A172 (cell line): ENCODE measurements at places on chromosomes 16 and 17. TPM values are rescaled to one million over a fixed set of nuclear protein-coding genes. Genes with fewer than 3 reads are reported as not detected.

GRCh38 chr16:23784811-23785447 is 30.1 kb downstream of the CHP2 start:
- DNase-seq: peak; percentile 61

DNA sequence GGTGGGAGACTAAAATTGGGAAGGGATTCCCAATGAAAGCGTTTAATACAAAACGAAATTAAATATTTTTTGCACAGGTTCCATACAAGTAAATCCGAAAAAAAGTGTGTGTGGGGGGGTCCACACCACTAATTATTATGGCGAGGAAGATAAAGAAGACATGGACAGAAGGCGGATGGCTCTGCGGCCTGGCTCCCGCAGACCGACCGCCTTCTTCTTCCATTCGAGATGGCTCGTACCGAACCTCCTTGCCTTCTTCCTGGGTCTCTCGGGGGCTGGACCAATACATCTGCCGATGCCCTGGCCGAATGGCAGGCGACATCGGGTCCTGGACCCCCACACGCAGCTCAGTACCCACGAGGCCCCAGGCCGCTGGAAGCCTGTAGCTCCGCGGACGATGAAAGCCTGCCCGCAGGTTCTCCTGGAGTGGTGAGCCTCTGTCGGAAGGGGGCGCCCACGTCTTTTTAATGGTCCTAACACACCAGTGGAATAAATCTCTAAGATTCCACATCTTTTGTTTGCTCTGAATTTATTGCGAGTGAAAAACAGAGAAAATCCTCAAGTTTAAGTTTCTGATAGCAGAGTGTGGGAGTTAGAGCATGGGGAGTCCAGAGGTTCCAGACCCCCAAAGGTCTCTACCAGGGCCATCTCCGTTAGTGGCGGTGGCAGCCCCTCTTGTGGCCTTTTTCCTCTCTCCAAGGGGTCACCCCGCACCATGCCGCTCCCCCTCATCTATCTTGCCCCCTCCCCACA is 1.4 kb downstream of the PRAC2 start:
- peak; percentile 63 for DNase-seq

DNA sequence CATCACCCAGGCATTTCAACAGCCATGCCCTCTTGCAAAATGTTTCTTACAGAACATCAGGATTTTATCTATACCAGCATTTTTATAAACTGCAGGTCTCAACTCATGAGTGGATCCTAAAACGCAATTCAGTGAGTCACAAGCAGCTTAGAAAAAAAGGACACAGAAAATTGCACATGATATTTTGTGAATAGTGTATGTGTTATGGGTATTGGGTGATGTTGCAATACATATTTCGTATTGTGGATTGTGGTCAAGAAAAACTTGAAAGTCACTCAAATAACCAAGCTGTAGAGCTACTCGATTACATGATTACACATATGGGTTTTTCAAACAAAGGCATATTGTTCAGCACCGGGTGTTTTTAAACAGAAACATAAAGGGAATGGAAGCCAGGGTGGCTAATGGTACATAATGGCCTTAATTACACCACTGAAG is 1.4 kb downstream of the WIPI1 start:
- DNase-seq: no peak

ADAD2 gene
- not detected in 2 replicates for total RNA-seq

GRCh38 chr16:19914877-19915276 is 30.2 kb upstream of the GPRC5B start:
- DNase-seq: no peak

- peak; percentile 82 for DNase-seq
Observed at GRCh38 chr17:2215616-2216364, 87.8 kb downstream of the SMG6 start.

CA5A gene
- not detected in 2 replicates for total RNA-seq

DNA sequence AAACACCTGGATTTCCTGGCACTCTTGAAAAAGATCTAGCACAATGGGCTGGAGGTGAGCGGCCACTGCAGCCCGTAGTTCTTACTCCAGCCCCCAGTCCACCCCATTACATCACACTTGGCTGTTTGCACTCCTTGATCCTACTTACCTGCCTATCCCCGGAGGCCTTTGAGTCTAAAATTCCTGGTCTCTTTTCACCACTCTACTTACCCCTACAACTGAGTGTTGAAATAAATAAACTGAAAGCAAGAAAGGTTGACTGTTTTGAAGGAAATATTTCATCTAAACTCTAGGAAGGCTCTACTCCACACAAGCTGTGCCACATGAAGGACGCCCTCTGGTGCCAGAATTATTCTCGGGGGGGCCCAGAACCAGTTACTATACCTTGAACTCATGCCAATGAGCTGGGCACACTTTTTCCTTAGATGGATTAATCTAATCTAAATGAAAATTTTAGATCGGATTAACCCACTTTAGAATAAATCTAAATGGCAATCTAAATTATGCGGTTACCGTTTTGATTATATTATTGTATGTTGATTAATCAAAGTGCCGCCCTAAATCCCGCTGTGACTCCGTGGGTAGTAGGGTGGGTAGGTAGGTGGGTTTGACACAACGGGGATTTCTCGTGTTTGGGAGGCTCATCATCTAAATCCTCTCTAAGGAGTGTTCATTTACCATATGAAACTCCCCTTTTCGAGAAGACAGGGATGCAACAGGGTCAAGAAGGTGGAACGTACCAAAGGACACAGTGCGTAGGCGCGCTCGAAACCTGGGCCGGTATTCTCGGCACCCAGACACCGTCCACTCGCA is 651 bp upstream of the EIF1 start:
- DNase-seq: peak; percentile 73

GUCY2D gene
- not detected in 2 replicates for total RNA-seq

SSTR5 gene
- not detected in 2 replicates for total RNA-seq

- DNase-seq: no peak
Observed at GRCh38 chr17:71192039-71192555, 928.7 kb upstream of the SOX9 start.

DNA sequence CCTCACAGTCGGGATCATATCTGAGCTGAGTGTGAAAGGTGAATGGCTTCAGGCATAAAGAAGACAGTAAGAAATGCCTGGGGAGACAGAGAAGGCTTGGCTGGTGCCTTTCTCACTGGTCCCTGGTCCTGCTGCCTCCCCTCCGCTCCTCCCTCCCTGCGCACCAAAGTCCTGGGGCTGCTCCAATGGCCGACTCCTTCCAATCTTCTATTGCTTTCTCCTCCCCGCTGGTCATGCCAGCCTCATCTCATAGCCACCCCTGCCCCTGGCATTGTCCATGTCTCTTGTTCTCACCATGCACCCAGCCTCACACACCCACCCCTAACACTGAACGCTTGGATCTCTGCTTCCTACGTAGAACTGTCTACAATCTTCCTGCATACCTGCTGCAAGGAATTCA is 18.0 kb downstream of the TLE7 start:
- DNase-seq: no peak

DNA sequence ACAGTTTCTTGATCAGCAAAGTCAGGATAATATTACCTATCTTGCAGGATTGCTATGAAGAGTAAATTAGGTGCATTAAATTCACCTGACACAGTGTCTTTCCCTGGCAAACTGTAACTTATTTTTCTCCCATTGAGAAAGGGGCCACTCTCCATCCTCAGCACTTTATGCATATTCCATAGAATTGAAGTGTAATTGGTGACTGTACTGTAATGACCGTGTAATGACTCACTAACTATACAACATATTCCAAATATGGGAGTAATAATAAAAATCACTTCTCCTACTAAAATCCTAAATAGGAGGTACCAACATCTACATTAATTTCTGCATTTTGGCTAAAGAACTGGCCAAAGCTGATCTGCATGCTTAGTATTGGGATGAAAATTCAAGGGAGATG is 141.9 kb upstream of the NOG start:
- DNase-seq: no peak

- no peak for DNase-seq
Observed at GRCh38 chr17:57580055-57580739, 164.9 kb downstream of the CCDC182 start.

GRCh38 chr16:10642964-10643363 is 51.8 kb downstream of the TEKT5 start:
- no peak for DNase-seq

GRCh38 chr16:76389126-76389525 is 111.9 kb downstream of the CNTNAP4 start:
- no peak for DNase-seq

- no peak for DNase-seq
Observed at GRCh38 chr16:77195411-77195810, 3.8 kb upstream of the SYCE1L start.

SENP3 gene
- total RNA-seq: 162 and 170 TPM in 2 replicates

DNA sequence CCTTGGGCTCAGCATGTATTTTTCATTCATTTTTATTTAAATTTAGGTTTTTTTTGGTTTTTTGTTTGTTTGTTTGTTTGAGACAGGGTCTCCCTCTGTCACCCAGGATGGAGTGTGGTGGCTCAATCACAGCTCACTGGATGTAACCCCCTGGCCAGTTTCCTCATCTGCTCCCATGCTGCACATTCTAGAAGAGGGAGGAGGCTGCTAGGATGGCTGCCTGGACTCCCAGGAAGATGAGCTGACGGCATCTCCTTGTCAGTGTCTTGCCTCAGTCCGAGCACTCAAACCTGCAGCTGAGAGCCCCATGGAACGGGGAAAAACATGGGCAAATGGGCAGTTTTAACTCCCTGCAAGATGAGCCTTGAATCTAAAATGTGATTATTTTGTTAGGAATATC is 7.5 kb downstream of the MEAK7 start:
- no peak for DNase-seq

DNA sequence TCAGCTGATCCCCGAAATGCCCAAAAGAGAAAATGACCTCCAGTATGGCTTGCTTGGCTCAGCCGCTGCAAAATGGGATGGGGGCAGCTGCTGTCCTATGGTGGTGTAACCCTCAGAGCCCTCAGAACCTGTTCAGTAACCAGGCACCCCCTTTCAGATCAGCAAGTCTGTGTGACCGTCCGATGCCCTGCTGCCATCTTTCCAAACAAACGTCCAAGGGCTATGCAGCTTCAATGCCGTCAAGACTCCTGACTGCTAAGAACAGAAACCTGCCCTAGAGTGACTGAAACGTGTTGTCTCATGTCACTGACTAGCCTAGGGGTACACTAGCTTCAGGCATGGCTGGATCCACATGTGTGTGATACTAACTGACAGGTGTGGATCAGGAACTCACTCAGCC is 70.4 kb downstream of the GNAO1 start:
- no peak for DNase-seq

- no peak for DNase-seq
Observed at GRCh38 chr16:8961811-8962390, 1.8 kb downstream of the USP7 start.

- no peak for DNase-seq
Observed at GRCh38 chr17:77229786-77230435, 89.1 kb downstream of the SEC14L1 start.

GRCh38 chr16:81483970-81484595 is 39.5 kb downstream of the CMIP start:
- no peak for DNase-seq

- DNase-seq: no peak
Observed at GRCh38 chr17:82878527-82878926, 38.7 kb upstream of the ZNF750 start.

RHBDL3 gene
- 3.7 TPM in 2 replicates for total RNA-seq

OTOP2 gene
- not detected in 2 replicates for total RNA-seq

DNA sequence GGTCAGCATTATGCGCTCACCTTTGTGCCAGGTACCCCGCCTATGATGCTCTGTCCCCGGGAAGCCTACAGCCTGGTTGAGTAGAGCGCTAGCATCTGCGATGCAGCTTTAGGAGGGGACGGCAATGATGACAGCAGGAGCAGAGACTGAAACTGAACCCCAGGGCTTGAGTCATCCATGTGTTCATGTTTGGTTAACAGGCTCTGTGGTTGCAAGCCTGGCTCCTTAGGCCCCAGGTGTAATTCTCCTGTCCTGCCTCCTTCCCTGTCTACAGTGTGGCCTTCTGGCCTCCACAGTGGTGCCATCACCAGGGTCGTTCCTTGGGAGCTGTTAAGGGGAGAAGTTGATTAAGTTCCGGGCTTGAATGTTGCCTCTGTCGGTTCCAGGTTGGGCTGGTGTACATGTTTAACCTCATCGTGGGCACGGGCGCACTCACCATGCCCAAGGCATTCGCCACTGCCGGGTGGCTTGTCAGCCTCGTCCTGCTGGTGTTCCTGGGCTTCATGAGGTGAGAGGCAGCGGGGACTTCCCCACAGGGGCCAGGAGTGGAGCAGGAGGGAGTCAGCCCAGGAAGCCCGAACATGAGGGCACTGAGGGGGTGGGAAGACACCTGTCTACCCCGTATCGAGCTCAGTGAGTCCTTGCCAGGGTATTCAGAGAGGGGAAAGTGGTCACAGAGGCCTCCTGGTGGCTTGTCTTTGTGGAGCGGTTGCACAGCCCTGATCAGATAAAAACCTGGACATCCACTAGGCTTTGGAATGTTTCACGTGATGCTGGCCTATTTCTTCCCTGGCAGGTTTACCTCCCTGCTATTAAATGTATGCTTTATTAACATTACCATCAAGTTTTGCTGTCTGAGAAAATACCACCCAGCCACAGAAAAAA is 9.2 kb upstream of the NAT9 start:
- DNase-seq: no peak

CRYBA1 gene
- total RNA-seq: not detected in 2 replicates

DNA sequence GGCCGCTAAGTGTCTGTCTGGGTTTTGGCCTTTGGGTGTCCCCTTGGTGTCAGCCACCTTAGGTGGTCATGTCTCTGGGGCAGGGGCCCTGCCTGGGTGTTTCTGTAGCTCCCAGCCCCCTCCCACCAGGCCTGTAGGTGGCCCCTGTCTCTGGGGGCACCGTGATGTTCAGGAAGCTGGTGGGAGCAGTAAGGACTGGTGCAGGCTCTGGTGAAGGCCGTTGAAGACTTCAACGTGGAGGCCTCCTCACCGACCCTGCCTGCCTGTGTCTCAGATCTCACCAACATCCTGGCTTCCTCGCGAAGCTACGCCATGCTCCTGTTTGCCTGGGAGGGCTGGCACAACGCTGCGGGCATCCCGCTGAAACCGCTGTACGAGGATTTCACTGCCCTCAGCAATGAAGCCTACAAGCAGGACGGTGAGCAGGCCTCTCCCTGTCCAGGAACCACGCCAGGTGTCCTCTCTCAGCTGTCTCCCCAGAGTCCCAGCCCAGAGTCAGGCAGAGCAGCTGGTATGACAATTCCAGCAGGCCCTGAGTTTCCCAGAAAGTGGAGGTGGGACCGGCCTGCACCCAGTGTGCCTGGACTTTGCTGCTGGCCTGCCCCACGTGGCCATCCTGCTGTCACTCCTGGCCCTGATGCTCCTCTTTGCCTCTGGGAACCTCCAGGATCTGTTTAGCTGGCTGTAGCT is 2.8 kb downstream of the ACE start:
- DNase-seq: no peak
